ENCODE measurements at places on chromosomes 7 and 10. TPM values are rescaled to one million over a fixed set of nuclear protein-coding genes. Genes with fewer than 3 reads are reported as not detected.
A peak's percentile ranks its signal among the peaks of the same experiment; 100 is the strongest.

GRCh38 chr7:39525926-39526325, 40.3 kb upstream of the YAE1 start:
- DNase-seq: no peak

DNA sequence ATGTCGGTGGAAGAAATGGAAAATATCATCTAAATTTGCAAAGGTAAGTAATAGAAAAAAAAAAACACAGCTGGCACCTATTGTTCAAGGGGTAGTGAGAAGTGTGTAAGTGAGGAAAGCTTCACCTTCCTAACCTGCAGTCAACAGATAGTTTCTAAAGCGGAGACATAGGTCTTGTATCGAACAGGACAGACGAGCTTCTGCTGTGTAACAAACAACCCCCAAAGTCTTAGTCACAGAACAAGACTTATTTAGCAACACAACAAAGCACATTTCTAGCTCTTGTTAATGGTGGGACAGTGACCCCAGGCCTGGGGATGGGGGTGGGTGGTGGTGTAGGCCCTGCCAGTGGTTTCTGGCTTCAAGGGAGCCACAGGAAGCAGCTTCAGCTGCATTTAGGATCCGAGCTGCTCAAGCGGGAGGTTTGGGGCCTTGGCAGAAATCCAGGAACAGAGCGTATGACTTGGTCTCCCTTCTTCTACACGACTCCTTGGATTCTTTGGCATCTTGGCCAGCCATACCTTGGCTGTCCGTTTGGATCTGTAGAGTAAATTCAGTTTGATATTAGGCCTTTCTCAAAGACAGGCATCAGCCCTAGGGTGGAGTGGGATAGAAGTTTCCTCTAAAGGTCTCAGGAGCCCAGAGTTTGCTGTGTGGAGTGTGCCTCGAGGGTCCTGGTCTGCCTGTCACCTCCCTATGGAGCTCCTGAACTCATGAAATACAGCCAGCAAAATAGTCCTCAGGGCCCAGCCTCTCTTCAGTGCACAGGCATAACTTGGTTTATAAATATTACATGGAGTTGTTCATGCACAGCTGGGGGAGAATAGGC, 56.9 kb upstream of the SHH start:
- DNase-seq: no peak

- no peak for DNase-seq
Measured at GRCh38 chr10:115056186-115056585, 37.0 kb upstream of the ATRNL1 start.

FXYD4 gene
- total RNA-seq: not detected

GRCh38 chr10:48742891-48743860, 58.5 kb downstream of the WDFY4 start:
- DNase-seq: no peak

NRP1 gene
- total RNA-seq: 73.7 TPM

AGMO gene
- 1.4 TPM for total RNA-seq

HABP2 gene
- 0.24 TPM for total RNA-seq

GRCh38 chr10:133277277-133277992, 767 bp upstream of the ADAM8 start:
- no peak for DNase-seq

DNA sequence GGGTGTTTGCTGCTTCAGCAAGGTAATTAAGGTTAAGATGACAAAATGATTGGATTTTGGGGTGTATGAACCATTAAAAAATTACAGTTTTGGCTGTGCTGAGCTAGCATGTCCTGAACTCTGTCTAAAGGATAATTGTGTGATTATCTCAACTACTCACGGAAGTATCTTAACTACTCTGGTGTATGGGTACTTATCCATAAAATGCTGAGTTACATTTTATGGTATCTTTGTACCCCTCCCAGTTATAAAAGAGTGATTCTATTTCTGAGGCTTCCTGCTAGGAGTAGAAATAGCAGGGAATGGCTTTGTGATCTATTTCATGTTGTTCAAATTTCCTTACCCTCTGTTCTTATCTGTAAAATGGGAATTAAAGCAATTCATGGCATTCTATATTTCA, 22.6 kb downstream of the CYP2C18 start:
- no peak for DNase-seq

- DNase-seq: peak; percentile 15
Measured at GRCh38 chr7:148712678-148713329, 14.1 kb downstream of the CUL1 start.

- peak; percentile 58 for DNase-seq
Measured at GRCh38 chr10:98041352-98042043, 11.1 kb upstream of the CRTAC1 start.

GPR37 gene
- total RNA-seq: 1.2 TPM

DNA sequence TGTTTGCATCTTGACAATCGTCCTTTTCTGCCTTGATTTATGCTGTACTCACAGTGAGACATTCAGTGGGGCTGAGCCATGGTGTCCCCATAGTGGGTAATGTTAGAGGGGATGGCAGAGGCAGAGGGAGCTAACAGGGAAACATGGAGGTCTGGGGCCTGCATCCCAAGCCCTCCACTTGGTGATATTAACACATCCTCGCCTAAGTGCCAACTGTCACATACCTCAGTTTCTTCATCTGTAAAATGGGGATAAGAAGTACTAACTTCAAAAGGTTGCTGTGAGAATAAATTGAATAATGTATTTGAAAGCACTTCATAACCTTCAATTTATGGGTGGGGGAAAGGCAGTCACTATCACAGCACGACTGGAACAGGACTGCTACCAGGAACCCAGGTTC, 27.8 kb downstream of the RPP38 start:
- no peak for DNase-seq

DNA sequence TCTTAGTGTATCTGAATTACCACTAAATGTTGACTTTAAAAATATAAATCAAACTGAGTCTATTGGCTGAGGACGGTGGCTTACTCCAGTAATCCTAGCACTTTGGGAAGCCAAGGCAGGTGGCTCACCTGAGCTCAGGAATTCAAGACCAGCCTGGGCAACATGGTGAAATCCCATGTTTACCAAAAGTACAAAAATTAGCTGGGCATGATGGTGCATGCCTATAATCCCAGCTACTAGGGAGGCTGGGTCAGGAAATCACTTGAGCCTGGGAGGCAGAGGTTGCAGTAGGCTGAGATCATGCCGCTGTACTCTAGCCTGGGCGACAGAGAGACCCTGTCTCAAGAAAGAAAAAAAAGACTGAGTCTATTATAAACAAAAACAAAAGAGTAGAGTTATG, 106.5 kb upstream of the RSU1 start:
- DNase-seq: no peak

GRCh38 chr7:74231232-74231590, 21.4 kb downstream of the LAT2 start:
- DNase-seq: no peak

All from umbilical cord (tissue), 2 donors.